Neural progenitor cell (in vitro differentiated cells): ENCODE measurements at places on chromosomes 11 and 22. TPM values are rescaled to one million over a fixed set of nuclear protein-coding genes. Genes with fewer than 3 reads are reported as not detected.

DNA sequence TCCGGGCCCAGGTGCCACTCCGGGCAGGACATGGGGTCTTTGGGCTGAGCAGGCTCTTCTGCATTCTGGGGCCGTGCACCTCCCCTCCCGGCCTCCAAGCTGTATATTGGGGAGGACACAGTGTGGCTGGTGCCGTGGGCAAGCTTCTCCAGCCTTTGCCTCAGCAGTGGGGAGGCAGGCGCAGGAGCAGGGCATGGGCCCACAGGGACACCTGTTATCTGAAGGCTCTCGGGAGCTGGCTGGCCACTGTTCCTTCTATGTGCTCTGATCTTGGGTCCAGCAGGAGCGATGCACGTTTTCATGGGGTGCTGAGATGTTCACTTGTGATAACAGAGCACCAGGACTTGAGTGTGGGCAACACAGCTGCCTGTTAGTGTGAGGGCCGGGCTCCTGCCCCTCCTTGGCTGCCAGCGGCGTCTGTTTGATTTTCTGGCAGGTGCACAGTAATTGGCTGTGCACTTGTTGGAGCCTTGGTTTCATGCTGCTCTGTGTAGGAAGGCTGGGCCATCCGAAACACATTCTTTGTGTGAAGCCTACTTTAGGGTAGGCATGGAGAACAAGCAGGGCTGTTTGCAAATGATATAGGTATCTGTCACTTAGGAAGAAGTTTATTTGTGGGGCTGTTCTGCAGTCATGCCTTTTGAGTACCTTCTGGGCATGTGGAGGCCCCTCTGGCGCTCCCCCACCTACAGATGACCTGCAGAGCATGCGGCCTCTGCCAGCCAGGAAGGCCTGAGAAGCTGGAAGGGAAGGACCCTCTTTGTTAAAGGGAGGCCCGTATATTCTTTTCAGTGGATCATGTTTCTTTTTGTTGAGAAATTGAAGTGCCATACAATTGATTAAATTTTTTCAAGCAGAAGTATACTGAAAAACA lies 201.5 kb downstream of the TBC1D22A start:
- DNase-seq: no peak

The BAD gene
- total RNA-seq: 19.0 and 49.6 TPM in 2 replicates

DNA sequence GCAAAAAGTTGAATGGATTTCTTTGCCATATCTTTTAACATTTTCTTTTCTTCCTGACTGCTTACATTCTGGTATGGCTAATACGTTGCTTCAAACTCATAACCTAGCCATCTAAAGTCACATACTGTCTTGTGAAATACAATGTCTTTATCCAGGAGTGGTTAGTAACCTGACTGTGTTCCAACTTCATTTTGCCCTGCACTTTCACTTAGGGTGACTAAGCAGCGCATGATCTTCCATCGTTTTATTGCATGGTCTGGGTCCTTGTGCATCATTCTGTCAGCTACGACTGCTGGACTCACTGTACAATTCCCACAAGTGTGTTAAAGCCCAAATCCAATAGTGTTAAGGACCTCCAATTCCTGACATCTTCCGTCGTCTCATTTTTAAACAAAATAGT lies 403.2 kb downstream of the NTM start:
- no peak for DNase-seq

DNA sequence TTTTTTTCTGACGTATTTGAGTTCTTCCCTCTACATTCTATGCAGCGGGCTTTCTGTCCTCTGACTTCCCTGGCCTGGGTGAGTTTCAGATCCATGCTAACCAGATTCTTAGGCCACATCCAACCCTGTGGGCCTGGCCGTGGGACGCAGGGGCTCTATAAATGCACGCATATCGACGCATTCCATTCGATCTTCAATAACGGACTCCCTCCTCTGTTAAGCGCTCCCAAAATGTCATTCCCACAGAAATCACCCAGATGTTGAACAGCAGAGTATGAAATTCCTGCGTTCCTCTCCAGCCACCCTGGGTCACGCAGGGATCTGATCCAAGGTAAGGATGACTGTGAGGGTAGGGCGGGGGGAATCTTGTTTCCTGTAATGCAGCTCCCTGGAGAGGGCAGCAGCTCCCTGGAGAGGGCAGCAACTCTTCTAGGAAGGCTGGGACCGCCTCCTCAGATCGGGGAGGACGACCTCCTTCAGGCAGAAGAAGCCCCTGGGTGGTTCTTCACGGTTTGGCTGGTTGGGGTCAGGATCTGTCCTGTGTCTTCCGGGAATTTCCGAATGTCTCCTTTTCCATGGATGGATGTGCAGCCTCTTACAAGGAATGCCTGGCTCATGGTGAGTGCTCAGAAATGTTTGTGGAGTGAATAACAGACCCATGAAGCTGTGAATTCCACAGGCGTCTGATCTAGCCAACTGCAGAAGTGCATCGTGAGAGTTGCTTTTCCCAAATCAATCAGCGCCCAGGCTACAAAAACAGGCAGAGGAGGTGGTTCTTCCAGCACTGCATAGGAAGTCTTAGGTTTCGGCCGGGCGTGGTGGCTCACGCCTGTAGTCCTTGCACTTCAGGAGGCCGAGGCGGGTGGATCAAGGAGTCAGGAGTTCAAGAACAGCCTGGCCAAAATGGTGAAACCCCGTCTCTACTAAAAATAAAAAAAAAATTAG lies 12.2 kb downstream of the MRGPRD start:
- no peak for DNase-seq

GRCh38 chr11:102837646-102838045 lies 5.8 kb downstream of the MMP3 start:
- DNase-seq: no peak

The KDM4D gene
- total RNA-seq: 4.8 and 6.8 TPM in 2 replicates

The MRGPRX3 gene
- not detected in 2 replicates for total RNA-seq
